ENCODE measurements at places on chromosomes 4 and X.

- no peak for DNase-seq
Measured at GRCh38 chrX:5290635-5291034, 938.0 kb downstream of the NLGN4X start.

GRCh38 chr4:146095091-146095690 is 80.3 kb upstream of the LSM6 start:
- peak; percentile 3 for DNase-seq

DNA sequence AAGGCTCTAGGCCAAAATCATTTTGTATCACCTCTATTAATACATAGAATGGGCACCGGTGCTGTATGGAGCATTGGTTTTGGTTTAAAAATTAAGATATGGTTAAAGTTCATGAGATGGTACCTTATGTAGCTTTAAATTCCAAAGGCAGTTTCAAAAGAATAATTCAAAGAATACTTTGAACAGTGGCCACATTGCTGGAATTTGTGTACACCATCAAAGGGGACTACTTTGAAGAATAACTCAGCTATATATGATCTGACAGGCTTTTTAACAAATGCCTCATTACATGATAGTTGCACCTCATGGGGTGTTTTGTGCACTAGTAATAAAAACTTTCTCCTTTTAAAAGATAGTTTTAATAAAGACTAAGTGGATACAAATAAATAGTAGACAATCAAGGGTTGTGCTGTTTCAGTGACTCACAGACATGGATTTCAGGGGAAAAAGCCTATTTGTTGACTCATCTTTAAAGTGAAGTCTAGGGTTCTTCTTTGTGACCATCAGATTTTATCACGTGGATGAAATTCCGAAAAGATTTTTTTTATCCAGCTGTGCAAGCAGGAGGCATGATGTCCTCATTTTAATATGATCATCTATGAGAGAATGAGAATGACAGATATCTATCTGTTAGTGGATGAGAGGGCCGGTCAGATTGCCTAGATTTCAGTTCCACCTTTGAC is 12.8 kb downstream of the MTM1 start:
- no peak for DNase-seq

GRCh38 chrX:18964901-18965300 is 19.0 kb downstream of the PHKA2 start:
- DNase-seq = no peak

DNA sequence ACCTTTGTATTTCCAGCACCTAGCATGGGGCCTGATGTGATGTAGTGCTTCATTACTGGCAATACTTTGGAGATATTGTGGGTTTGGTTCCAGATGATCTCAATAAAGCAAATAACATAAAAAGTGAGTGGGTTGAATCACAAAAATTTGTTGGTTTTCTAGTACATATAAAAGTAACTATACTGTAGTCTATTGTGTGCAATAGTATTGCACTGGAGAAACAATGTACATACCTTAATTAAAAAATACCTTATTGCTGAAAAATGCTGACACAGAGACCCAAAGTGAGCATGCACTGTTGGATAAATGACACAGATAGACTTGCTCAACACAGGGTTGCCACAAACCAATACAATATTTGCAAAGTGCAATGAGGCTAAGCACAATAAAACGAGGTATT is 17.7 kb upstream of the MGST2 start:
- no peak for DNase-seq

- DNase-seq = no peak
Measured at GRCh38 chrX:19443869-19444526, 71.3 kb downstream of the MAP3K15 start.

DNA sequence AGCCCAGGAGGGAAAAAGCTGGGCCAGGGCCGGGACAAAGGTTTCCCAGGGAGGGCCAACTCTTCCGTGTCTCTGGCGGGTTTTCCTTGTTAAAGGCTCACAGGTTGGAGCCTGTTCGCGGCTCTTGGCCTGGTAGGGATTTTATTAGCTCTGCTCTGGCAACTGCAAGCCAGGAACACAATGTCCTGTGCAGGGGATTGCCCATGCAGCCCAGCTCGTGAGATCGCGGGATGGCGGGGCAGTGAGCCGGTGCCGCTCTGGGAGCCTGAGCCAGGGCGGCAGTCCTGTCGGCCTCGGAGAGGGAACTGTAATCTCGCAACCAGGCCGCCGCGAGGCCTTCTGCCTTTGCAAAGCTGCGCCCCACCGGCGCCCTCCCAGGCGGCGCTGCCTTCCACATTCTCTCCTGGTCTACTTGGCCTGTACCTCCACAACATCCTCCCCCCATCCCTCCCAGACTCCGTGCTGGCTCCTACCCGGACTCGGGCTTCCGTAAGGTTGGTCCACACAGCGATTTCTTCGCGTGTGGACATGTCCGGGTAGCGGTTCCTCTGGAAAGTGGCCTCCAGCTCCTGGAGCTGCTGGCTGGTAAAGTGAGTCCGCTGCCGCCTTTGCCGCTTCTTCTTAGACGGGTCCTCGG is 2.1 kb downstream of the PITX2 start:
- no peak for DNase-seq

DNA sequence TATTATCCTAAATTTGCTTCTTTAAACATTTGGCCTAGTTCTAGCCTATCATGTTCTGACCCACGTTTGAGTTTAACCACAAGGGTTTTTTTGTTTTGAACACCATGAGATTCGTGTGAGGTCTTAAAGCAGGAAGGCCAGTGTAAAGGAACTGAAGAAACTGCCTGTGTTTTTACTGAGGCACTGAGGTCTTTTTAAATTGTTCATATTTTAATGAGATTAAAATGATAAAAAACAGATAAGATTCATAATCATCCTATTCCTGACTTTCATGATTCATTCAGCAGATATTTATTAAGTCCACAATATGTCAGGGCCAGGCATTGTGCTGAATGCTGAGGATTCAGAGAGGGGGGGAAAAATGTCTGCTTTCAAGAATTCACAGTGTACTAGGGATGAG is 3.2 kb downstream of the RPS6KA3 start:
- DNase-seq = no peak

DNA sequence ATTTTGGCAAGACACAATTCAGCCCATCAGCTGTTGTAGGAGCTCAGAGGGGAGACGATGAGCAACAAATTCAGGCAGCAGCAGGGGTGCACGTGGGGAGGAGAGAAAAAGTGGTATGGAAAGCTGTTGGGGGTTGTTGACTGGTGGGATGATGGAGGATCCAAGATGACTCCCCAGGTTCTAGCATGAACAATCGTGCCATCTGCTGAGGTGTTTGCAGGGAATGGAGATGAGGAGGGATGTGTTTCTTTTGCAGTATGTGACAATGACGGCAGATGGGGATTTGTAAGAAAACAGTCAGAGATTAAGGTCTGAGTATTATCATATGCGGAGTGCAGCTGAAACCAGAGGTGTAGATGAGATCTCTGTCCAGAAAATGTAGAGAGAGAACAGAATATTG is 63.3 kb downstream of the SEL1L3 start:
- no peak for DNase-seq

- DNase-seq = no peak
Measured at GRCh38 chrX:133402042-133402453, 13.2 kb downstream of the GPC4 start.

DNA sequence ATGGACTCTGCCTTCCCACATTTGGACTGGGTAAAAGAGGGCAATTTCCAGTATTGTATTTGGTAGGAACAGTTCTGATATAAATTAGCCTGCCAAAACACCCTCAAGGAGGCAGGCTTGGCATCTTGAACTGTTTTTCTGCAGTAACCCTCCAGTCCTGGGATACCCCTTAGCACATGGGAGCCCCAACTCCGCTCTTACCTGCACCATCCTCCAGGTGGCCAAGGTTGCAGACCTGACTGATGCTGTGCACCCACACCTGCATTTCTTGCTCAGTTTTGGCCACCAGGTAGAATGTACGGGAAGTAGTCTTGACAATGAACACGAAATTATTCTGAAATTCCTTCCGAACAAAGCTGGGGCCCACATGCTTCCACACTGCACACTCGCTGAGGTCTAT is 35.1 kb downstream of the GAB3 start:
- DNase-seq = no peak

GRCh38 chr4:153383131-153383530 is 38.6 kb downstream of the MND1 start:
- DNase-seq = no peak

- DNase-seq = no peak
Measured at GRCh38 chrX:123267220-123267619, 83.1 kb downstream of the GRIA3 start.

DNA sequence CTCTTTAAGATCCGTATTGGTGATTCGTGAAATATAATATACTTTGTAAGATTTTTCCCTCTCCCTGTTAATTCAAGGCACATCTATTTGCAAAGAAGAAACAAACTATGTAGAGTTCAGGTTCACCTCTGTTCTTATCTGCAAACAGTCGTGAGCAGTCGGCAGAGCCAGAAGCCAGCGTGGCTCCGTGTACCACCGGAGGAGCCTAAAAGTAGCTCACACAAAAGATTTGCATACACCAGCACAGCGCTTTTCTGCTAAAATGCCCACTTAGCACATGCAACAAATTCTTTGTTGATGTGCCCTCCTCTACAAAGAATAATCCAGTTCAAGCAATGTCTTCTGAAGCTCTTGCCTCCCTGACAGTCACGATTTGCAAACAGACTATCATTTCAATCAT is 416.0 kb upstream of the TENM3 start:
- DNase-seq = no peak

DNA sequence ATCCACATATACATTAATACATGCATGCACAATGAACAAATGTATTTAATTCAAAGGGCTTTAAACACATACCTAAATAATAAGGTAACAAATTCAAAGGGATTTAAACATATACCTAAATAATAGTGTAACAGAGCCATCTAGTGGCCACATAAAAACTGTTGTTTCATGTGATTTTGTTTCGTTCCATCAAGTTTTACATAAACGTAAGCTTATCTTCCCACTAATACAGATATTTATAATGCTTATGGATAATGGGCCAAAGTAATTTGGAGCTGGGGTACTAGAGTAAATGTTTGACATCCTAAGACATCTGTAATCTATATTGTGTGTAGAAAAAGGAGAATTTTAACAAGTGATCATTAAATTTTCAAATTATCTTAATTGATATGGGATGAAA is 82.3 kb downstream of the PRSS12 start:
- DNase-seq = peak; percentile 17

DNA sequence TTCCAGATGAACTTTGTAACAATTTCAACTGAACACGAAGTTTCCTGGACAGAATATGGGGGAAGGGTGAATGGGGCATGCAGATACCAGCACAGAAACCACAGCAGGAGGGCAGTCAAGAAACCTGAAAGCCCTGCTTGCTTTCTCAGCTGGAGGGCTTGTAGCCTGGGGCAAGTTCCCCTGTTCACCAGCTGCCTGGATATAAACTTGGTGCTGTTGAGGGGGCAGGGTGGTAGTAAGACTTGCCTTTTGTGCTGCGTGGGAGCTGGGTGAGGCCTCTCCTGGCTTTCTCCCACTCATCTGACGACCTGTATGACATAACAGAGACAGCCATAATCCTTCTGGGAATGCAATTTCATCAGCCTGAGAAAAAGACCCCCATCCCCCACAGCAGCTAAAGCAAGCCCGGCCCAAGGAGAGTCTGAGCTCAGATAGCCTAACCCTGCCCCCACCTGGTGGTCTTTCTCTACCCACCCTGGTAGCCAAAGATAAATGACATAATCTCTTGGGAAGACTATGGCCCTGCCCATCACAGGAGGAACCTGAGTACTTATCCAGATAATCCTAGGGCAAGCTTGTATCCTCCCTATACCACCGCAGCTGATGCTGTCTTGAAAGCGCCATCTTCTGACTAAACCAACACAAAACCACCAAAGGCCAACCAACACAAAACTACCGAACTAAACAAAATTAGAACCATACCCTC is 234.3 kb downstream of the LAS1L start:
- no peak for DNase-seq

GRCh38 chr4:10703766-10704429 is 19.3 kb upstream of the CLNK start:
- no peak for DNase-seq

GRCh38 chr4:186300659-186301390 is 34.8 kb downstream of the F11 start:
- DNase-seq = no peak

- DNase-seq = no peak
Measured at GRCh38 chrX:1542994-1543725, 6.2 kb upstream of the P2RY8 start.

- no peak for DNase-seq
Measured at GRCh38 chrX:47175588-47175980, 18.0 kb upstream of the UBA1 start.

GRCh38 chr4:154294652-154295350 is 196.8 kb downstream of the DCHS2 start:
- no peak for DNase-seq

DNA sequence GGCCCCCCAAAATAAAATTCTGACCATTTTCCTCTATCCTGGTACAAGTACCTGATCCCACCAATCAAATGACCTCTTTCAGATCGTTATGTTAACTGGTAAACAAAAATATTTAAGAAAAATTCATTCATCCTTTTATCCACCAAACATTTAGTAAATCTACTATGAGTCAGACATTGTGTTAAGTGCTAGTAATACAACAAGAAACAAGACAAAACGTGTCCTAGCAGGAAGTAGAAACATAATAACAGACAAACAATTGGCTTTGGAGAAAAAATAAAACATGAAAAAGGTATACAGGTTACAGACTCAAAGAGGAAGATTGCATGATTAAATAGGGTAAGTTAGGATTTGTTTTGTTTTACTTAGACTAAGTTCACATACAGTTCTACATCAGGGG is 43.7 kb downstream of the ANTXR2 start:
- no peak for DNase-seq

DNA sequence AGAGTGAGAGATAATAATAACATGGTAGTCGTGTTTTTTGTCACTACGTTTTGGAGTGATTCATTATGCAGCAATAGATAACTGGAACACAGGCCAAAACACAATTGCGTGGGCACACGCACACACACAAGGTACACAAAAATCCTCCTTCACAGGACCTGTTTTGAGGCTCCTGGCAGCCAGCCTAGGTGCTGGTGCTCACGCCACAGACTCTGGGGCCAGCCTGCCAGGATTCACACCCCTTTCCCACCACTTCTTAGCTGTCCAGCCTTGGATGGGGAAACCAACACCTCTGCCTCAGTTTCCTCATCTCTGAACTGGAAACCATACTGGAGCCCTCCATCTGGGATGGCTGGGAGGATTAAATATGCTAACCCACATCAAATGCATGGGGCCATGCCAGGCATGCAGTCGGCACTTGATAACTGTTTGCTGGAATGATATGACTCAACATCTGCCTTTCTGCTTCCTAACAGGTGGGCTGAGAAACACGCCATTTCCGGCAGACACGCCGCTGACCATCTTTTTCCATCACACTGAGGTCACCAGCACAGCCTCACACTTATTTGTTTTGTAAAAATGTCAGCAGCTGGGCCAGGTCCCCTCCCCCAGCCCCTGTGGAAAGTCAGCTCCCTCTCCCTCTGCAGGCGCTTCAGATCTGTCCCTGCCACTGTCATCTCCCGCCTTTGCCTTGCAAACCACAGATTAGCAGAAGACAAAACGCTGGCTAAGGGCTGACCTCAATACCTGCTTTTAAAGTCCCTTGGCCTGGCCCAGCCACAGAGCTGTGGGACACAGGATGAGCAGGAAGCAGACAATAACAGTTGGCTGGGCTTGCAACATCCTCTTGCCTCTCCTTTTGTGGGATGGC is 237.5 kb downstream of the BCOR start:
- peak; percentile 76 for DNase-seq
